Vagina (tissue), 2 donors: ENCODE measurements at places on chromosomes 13 and 19. TPM values are rescaled to one million over a fixed set of nuclear protein-coding genes. Genes with fewer than 3 reads are reported as not detected.
A peak's percentile ranks its signal among the peaks of the same experiment; 100 is the strongest.

The ZNF285 gene
- 0.98 TPM for total RNA-seq

The TNNI3 gene
- not detected for total RNA-seq

The ZNF628 gene
- 2.7 TPM for total RNA-seq

The TNNT1 gene
- 9.1 TPM for total RNA-seq

The LSR gene
- total RNA-seq: 32.9 TPM

DNA sequence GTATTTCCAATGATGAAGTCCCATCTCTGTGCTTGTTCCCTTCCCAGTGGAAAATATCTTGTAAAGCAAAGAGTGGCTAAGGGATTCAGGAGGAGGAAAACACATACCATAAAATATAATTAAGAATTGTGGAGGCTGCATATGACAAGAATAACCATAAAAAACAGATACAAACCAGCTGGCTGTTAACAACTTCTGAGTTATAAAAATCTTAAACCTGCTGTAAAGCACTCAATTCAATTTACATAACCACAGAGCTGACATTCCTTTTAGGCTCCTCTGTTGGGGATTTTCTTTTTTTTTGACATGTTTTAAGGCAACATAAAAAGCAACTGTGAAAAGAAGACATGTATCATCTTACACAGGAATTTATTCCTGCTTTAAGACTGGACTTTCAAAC is 207.6 kb downstream of the DACH1 start:
- no peak for DNase-seq

DNA sequence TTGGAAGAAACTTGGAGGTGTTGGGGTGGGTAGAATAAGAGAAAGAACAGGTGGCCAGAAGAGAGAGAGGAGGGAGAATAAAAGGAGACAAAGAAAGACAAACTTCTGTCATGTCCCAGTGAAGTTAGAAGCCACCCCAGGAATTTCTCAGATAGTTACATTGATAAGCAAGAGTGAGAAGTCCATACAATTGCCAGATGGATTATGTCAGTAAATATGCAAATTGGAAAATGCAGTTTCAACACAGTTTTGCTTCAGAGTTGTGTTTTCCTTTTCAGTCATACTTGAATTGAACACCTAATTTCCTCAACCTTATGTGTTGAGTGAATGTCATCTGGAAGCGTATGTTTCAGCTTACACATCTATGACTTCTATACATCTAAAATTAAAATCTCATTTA is 139.2 kb downstream of the RXFP2 start:
- no peak for DNase-seq

DNA sequence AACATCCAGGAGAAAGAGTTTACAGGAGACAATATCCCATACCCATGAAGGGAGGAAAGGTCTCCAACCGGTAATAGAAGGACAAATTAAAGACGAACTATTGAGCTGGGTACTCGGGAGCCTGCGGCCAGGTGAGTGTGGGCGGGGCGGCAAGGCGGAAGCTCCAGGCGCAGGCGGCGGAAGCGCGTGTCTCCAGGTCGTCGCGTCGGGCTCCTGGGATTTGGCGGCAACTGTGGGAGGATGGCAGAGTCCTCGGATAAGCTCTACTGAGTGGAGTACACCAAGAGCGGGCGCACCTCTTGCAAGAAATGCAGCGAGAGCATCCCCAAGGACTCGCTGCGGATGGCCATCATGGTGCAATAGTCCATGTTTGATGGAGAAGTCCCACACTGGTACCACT is 21.6 kb upstream of the ANKRD10 start:
- no peak for DNase-seq

- DNase-seq: no peak
These were observed 1.3 kb downstream of the CARM1 start for GRCh38 chr19:10872546-10873107.

DNA sequence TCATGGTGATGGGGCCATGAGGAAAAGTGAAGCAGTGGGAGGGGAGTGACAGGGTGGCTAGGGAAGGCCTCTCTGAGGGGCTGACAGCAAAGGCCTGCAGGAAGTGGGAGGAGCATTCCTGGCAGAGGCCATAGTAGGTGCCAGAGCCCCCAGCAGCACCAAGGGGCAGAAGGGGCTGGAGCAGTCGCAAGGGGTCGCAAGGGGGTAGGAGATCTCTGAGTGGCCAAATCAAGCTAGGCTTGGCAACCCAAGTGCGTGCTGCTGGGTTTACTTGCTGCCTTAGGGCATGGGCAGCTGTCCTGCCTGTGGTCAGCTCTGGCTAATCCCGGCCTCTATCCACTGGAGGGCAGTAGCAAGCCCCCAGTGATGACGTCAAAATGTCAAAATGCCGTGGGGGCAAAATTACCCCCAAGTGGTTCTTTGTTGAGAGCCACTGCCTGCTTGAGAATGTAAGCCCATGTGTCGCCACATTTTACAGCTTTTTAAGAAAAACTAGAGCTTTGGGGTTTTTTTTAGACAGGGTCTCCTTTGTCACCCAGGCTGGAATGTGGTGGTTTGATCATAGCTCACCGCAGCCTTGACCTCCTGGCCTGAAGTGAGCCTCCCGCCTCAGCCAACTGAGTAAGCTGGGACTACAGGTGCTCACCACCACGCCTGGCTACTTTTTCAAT is 11.8 kb downstream of the CCDC97 start:
- DNase-seq: no peak

DNA sequence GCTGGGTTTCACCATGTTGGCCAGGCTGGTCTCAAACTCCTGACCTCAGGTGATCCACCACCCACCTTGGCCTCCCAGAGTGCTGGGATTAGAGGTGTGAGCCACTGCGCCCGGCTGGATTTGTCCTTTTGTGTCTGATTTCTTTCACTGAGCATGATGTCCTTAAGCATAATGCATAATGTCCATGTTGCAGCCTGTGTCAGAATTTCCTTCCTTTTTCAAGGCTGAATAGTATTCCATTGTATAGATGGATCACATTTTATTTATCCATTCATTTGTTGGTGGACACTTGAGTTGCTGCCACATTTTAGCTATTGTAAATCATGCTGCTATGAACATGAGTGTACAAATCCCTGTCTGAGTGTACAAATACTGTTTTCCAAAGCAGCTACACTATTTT is 25.5 kb downstream of the RFX2 start:
- no peak for DNase-seq

GRCh38 chr13:112638157-112638750 is 50.3 kb upstream of the TUBGCP3 start:
- no peak for DNase-seq

DNA sequence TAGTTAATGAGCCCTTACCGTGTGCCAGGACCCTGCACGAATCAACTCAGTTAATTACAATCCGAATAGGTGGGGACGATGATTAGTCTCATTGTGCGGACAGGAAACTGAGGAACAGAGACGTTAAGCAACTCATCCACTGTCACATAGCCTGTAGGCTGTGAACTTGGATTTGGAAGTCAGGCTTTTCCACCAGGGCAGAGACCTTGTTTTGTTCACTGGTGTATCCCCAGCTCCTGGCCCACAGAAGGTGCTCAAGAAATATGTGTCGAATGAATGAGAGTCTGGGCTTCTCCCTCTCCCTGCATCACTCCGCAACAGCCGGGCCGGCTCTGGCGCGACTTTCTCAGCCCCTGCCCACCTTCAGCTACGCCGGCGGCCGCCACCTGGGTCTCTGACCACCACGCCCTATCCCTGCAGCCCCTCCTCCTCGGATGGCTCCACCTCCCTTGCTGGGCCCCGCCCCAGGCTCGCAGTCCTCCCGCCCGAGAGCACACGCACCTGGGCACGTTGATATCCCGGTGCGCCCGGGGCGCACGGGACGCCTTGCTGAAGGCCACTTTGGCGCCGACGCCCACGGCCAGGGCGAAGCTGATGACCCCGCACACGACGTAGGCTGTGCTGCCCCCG is 1.3 kb downstream of the SHISA7 start:
- DNase-seq: no peak

DNA sequence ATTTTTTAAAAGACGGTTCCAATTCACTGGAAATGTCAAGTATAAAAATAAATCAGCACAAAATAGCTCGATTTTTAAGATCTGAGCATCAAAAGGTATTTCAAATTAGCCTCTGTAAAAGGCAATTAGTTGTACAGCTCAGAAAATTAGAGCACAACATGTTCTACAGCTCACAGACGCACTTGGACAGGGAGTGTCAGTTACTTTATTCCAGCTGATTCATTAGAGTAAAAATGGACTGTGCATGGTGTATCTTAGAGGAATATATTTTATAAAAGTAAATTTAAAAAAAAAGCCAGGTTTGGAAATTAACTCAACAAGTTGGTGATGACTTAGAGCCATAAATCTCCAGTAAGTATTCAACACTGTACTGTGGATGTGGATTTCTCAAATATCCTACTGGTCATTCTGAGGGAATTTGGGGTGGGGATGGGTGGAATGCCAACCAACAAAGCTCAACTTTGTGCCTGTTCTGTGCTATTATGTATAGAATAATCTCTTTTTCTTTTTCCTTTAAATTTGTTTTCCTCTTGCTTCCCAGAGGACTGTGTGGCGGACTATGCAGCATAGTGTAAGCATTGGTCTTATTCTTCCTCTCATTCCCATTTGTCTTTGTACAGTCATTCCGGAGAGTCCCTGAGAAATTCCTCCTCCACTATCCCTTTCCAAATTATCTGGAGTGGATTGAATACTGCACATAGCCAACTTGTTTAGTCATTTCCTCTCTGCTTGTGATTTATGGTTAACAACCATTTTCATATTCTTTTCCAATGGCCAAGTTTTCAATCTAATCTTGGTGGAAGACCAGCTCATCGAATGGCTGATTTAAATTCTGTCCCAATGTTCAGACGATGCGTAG is 169.3 kb downstream of the DCT start:
- no peak for DNase-seq

- DNase-seq: no peak
These were observed 65.9 kb upstream of the KLF12 start for GRCh38 chr13:74200081-74200480.

GRCh38 chr13:81089371-81090157 is 748.6 kb upstream of the SPRY2 start:
- DNase-seq: no peak

DNA sequence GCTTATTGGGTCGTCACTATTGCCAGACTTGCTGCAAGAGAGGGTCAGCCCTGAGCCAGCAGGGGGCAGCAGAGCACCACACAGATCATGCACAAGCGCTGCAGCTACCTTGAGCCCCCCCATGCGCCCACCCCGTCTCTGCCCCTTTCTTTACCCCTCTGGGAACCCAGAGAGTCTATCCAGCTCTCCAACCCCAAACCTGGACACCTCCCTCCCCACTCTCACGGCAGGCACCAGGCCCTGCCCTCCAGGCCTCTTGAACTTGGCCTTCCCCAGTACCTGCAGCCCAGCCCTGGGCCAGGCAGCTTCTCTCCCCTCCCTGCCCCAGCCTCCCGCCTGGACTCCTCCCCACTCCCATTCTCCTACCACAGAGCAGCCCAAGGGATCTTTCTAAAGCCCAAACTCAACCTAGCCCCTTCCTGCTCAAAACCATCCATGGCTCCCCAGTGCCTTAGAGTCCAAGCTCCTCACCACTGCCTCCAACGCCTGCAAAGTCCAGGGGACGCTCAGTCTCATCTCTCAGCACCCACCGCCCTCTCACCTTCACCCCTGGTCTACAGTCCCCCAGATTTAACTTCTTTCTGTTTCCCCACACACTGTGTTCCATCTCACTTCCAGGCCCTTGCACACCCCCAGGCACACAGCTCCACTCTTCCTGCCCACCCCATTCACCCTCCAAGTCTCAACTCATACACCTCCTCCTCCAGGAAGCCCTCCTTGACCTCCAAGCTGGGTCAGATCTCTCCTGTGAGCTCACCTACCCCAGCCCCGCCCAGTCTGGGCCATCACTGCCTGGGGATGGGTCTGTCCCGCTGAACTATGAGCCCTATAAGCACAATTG is 9.4 kb upstream of the CEACAM16 start:
- no peak for DNase-seq

- no peak for DNase-seq
These were observed 1.4 kb downstream of the CIC start for GRCh38 chr19:42270346-42271044.

DNA sequence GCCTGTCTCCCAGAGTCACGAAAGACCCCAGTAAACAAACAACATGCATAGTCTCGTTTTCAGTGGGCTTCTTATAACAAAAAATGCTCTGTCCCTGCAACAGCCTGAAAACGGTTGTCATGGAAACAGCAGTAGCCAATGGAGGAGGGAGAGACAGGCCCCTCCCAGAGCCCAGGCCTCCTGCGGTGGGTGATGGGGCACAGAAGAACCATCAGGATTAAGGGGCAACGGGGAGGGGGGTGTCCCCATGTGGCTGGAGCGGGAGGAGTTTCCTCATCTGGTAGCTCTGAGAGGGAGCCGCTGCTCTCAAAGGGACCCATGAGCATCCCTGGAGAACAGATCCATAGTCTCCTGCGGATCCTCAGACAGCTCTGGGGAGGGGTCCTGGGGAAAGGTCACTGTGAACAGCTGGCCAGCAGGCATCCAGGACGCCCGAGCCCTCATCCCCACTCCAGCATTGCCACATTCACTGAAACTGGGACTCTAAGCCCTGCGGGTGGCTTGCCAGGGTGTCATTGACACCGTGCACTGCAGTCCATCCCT is 37.5 kb upstream of the PNMA8B start:
- DNase-seq: no peak

GRCh38 chr19:33400856-33401682 is 27.6 kb downstream of the CEBPG start:
- no peak for DNase-seq

DNA sequence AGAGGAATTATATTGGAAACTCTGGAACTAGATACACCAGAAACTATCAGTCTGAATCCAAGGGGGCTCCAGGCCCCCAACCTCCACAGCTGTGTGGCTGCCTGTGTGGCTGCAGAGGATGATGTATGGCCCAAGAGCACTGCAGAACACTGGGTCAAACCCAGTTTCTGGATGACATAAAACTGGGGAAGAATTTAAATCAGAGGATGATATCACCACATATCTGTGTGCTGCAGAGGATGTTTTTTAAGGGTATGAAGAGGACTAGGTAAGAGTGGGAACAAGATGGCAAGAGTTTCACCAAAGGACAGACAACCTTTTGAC is 226.4 kb downstream of the SUCLA2 start:
- DNase-seq: no peak

- DNase-seq: no peak
These were observed 1.7 kb downstream of the ANO8 start for GRCh38 chr19:17332677-17333581.

DNA sequence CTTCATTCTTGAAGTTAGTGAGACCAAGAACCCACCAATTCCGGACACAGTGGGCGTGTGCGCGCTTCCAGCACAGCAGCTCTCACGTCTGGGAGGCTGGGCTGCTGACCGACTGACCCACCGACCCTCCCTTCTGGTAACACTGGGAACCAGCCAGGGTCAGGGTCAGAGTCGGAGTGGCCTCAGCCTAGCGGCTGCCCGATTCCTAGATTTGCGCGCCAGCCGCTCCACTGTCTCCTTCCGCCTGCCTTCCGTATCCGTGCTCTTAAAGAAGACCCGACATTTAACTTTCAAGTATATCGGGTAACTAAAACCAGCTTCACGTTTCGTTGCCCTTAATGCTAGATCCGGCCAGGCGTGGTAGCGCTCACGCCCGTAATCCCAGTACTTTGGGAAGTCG is 41.1 kb downstream of the SERP2 start:
- DNase-seq: no peak

- DNase-seq: peak; percentile 93
These were observed 1.5 kb upstream of the CEACAM5 start for GRCh38 chr19:41706741-41707501.

GRCh38 chr13:97321616-97322321 is 99.6 kb downstream of the MBNL2 start:
- no peak for DNase-seq

- DNase-seq: no peak
These were observed 596 bp upstream of the GJB2 start for GRCh38 chr13:20193162-20193906.
